ENCODE measurements at places on chromosomes 16 and 17.
A peak's percentile ranks its signal among the peaks of the same experiment; 100 is the strongest.

- peak; percentile 26 for DNase-seq
Measured at GRCh38 chr16:51542981-51543815, 392.1 kb upstream of the SALL1 start.

DNA sequence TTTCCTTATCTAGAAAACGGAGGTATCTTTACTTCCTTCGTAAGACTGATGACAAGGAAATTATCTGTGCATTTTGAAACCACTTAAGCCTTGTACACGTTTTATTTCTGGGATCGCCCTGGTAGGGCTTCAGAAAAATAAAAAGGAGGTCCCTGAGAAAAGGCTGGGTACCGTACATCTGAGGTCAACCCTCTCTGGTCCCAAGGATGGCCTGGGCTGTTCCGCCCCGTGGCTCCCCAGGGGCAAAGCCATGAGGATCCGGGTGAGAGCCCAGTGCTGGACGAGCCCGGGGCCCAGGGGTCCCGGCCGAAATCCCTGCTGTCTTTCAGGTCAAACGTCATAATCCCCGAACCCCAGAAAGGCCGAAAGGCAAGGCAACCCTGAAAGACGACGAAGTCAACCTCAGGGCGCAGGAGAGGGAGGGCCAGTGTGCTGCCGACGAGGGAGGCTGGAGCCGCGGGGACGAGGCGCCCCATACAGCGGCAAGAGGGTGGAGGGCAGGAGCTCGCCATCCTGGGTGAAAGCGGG, 656 bp upstream of the FUS start:
- DNase-seq: no peak

DNA sequence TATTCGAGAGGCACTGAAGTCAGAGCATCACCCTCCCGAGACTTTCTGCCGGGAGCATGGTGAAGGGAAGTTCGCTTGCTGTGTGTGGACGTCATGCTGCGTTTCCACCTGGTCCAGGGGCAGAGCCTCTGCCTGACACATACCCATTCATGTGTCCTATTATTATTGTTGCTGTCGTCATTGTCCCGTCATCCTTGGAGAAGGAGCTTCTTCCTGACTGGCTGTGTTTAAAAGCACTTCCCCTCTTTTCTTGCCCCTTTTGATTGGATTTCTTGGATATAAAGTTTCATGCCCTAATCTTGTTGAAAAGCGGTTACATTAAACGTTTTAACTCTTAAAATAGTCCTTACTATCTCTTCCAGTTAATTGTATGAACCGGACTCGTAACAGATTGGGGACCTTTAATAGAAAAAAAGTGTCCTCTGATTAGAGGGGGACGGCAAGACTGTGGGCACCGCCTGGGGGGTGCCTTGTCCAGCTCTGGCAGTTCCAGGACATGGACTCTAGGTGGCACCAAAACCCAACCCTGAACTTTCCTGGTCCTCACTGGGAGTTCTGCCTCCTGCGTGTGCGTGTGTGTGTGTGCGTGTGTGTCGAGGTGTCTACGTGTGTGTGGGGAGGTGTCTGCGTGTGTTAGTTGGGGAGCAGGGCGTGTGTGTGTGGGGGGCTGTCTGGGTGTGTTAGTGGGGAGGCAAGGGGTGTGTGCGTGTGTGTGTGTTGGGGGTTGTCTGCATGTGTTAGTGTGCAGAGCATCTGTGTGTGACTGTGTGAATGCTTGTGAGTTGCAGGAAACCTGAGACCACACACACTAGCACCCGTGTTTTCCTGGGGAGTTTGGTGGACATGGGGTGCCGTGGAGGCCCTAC, 133.3 kb upstream of the CIBAR2 start:
- DNase-seq: peak; percentile 81

GRCh38 chr17:44312396-44313104, 4.1 kb downstream of the RUNDC3A start:
- no peak for DNase-seq

DNA sequence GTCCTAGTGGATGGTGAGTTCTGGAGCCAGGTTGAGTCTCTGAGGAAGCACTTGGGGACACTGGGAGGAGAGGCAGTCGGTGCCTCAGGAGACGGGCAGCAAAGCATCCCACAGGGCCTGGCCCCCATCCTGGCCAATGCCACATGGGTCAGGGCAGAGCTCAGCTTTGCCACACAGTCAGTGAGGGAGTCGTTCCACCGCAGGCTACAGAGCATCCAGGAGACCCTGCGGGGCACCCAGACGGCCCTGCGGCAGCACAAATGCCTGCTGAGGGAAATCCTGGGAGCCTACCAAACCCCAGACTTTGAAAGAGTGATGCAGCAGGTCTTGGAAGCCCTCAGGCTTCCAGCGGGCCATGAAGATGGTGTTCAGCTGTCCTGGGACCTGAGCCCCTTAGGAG, 39.7 kb downstream of the PLD6 start:
- no peak for DNase-seq

DNA sequence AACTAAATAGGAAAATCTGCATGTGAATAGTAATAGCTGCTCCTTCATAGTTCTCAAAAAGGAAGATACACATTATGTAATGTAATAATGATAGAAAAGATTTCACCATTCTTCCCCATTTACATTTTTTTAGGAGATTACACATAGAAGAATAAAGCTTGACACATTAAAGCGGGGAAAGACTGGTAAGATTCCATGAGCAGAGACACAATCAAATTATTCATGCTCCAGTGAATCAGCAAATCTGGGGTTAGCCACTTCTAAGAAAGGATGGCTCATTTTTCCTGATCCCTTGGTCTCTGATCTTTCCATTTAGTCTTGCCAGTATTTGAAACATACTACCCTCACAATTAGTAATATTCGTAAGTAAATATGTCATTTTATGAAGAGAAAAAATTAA, 81.9 kb downstream of the CA4 start:
- peak; percentile 67 for DNase-seq

DNA sequence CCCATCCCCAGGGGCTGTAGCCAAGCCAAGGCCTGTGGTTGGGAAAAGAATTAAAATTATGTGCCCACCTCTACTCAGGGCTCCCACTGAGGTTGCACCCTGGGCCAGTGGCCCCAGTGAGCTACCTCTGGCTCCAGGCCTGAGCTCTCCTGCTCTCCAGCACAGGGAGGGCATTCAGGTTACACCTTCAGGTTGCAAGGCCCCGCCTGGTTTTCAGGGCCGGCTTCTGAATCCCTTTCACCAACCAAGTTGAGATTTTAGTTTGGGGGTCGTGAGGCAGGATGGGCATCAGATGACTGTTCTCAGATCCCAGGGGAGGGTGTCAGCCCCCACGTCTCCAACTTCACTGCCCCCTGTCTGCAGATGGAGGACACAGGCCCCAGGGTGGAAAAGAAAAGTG, 8.0 kb upstream of the KATNB1 start:
- DNase-seq: no peak

GRCh38 chr16:57299009-57299718, 14.7 kb upstream of the PLLP start:
- peak; percentile 86 for DNase-seq

- DNase-seq: peak; percentile 93
Measured at GRCh38 chr17:17682737-17683680, 1.8 kb downstream of the RAI1 start.

DNA sequence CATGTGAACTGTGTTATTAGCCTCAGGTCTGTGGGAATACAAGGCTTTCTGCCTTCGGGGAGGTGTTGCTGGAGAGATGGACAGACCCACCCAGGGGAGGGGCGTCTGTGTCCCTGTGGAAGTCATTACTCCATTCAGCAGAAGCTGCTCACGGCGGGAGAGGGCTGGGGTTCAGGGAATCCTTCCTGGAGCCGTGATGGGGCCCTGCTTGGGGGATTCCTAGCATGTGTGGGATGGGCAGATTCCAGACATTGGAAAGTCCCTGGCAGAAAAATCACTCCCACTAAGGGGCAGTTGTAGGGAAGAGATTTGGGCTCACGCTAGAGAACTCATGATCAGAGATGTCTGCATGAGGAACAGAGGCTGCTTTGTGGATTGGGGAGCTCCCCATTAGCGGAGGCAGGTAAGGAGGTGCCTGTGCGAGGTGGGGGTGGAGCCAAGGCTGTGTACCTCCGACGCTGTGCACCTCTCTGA, 56.3 kb upstream of the IL34 start:
- DNase-seq: peak; percentile 49

- DNase-seq: no peak
Measured at GRCh38 chr16:47033176-47033575, 59.7 kb upstream of the DNAJA2 start.

DNA sequence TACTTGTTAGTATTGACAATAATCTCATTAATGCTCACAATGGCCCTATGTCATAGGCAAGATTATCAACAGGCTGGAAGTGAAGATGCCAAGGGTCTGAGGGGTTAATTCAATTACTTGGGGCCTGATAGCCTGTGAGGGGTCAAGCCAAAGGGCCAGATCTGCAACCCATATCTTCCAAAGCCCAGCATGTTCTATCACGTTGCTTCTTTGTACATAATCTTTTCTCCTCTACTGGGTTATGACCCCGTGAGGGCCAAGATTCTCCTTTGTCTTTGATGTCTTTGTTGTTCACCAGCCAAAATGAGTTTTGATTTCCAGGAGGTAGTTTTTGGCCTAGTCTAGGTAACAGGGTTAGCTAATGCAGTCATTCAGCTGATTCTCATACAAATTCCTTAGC, 347.2 kb downstream of the UTP18 start:
- DNase-seq: no peak

DNA sequence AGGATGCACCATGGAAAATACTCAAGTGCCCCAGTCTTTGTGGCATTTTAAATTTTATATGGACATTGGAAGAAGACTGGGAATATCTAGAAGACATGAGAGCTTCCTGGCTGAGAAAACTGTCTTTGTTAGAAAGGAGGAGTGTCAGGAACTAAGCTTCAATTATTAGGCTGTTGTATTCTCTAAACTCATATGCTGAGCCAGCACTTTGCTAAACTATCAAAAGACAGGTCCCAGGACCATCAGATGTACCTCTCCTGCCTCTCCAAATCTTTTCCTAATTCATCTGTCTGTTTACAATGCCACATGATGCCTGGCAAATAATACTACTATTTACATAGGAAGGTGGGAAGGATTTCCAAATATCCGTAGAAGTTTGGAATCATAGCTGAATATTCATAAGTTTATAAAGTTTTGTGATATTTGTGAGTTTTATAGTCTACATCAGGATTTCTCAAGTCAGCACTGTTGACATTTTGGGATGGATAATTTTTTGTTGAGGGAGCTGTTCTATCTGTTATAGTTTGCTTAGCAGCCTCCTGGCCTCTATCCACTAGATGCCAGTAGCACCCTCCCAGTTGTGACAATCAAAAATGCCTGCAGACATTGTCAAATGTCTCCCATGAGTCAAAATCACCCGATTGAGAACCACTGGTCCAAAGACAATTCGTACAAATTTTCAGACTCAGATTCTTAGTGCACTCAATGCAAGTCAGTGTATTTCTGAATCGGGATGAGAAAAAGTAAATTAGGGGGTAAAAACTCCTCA, 61.2 kb upstream of the NETO2 start:
- no peak for DNase-seq

GRCh38 chr17:35568561-35568960, 7.9 kb upstream of the SLFN14 start:
- peak; percentile 49 for DNase-seq

DNA sequence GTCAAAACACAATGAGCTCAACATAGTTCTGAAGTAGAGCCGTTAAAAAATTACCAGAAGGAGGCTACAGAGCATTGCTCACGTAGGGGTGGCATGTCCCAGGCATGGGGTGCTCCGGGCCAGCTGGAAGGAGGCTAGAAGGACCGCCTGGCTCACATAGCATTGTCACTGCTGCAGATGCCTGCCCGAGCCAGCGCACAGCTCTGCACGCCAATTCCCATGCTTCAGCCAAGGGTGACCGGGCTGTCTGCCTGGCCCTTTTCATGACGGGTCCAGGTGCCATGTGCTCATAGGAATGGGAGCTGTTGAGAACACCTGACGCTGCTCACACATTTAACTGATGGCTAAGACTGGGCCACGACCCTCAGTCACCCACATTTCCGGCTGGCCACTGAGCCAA, 228.9 kb upstream of the FOXF1 start:
- DNase-seq: no peak

DNA sequence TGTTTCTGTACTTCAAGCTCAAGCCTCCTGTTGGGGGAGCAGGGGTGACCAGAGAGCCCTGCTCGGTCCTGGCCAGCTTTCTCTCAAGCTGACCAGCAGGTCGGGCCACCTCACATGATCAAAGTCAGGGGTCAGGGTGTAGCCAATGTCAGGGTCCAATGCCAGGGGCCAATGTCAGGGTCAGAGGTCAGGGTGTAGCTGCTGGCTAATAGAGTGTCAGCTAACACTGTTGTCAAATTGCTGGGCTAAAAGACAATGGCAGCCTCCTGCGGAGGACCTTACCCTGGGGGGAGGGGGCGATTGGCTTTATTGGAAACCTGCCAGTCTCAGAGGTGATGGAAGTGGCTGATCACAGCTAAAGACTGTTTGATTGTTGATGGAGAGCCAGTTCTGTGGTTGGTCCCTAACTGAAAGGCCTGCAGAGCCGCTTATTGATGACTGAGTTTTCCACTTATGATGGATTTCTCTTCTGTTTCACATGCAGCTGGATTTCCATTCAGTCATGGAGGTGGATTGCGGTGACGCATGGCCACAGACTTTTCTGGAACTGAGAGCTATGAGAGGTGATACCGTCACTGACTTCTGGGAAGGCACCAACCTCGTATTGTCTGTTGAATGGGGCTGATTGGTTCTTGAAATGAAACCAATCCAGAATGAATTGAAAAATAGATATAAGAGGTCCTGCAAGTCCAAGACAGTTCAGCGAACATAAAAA, 97.4 kb upstream of the ZFHX3 start:
- DNase-seq: peak; percentile 51

GRCh38 chr17:8192070-8192815, 2.3 kb upstream of the BORCS6 start:
- DNase-seq: peak; percentile 90

DNA sequence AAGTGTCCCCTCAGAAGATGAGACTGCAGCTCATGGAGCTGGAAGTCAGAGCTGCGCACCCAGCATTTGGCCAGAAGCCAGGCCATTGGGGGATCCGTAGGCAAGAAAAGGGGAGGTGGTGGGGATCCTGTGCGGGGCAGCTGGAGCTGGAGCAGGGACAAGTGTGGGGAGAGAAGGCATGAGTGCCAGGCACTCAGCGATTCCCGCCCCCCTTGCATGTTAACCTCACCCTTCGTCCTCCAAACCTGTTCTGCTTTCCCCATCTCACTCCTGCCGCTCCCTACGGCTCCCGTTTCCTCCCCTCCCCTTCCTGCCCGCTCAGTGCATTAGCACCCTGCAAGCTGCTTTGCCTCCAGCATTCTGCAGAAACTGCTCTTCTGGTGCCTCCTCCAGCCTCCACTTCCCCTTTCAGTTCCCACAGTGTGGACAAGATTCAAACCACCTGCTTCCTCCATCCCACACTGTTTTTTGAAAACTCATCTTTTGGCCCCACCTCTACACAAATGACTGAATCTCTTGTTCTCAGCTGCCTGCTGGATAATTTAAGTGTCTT, 5.6 kb downstream of the ALOX15 start:
- no peak for DNase-seq

GRCh38 chr17:34998205-34998604, 17.9 kb downstream of the LIG3 start:
- peak; percentile 62 for DNase-seq

DNA sequence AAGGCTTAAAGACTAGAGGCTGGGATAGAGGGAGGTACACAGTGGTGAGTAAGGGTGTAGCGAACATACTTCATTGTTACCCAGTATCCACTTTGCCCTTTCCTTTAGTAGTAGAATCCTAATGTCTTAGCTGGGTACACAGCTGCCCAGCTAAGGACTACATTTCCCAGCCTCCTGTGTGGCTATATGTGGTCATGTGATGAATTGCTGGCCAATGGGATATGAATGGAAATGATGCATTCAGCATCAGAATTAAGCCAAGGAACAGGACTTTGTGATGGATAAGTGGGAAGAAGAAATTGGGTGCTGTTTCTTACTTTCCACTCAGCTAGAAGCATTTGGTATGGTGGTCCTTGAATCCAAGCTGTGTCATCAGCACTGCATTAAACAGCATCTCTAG, 55.9 kb downstream of the FOXL1 start:
- peak; percentile 53 for DNase-seq

Measured in fibroblast of skin of right biceps (primary cell).